Stimulated activated CD4-positive, alpha-beta T cell treated with anti-CD3 and anti-CD28 coated beads, Interleukin-1b, Interleukin-23, amount 100 ng/mL, for 1 hour (primary cell): ENCODE measurements at places on chromosomes 5 and 9.

DNA sequence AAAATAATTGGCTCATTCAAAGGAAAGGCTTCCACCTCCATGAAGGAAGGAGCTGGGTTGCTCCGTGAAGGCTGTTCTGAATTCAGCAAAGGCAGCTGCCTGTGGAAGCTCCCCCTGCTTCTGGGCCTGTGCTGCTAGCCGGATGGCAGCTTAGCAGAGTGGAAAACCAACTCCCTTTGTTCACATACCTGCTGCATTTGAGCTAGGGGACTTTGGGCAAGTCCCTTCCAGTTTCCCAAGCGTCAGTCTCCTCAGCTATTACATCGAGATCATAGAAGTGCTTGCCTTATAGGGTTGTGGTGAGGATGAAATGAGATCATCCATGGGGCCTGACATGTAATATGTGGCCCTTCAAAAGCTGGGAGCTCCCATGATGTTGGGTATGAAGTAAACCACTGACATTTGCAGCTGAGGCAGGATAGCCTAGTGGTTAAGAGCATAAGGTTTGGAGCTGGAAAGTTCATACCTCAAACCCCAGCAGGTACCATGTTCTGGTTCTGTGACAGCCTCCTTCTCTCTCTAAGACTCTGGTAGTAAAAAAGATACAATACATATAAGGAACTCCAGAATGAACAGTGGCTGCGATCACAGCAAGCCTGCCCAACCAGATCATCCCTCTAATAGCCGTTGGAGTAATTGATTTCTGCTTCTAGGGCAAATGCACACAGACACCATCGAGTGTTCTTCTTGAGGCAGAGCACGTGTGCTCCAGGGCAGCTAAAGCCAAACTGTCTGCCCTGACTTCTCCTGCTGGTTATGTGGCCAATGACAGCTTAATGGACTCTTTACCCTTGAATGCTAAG is 11.0 kb upstream of the DENND1A start:
- no peak for DNase-seq

DNA sequence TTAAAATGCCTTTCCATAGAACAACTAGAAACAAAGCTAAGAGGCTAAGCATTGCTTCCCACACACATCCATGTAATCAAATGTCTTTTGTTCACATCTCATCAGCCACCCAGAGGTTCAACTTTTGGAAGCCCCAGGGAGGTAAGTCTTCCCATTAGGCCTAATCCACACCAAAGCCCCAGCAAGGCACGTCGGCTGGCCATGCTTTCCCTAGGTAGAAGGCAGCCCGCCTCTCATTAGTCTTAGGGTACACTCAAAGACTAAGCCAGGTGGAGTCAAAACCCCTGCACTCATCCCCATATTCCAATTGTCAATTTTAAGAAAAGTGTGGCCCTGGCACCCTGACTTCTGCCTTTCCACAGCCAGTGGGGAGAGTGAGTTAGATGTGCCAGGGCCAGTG is 87.9 kb downstream of the ATPSCKMT start:
- DNase-seq, result no peak

GRCh38 chr9:129759319-129759718 is 6.5 kb upstream of the PTGES start:
- no peak for DNase-seq

DNA sequence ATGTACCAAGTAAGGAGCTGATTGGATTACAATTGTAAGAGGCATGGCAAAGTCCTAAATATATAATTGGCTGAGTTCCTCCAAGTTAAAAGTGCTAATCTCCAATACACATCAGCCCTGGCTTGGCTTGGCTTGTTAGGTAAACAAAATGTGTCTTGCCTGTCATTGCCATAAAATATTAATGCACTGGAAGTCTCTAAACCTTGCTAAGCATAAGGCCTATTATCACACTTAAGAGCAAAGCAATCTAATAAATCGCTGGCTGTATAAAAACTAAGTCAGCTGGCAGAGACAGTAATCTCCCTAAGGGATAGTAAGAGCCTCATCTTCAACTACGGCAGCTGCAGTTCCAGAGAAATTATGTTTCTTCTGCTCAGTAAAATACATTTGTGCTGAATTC is 418.6 kb upstream of the GRAMD2B start:
- DNase-seq, result no peak

DNA sequence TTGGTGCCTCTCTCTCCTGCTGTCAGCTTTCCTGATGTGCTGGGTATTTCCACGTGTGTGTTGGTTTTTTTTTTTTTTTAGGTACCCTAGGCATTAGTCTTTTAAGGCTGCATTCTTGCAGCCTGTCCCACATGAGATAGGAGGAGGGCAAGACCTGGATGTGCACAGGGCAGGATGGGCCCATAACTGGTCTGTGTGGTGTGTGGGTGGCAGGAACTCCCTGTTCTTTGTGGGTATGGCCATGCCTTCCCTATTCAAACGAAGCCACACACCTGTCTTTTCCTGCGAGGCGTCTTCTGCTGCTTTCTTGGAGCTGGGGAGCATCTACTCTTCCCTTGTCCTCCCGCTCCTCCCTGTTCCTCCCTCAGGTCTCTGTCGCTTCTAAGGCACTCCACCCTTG is 6.8 kb downstream of the SYK start:
- no peak for DNase-seq

DNA sequence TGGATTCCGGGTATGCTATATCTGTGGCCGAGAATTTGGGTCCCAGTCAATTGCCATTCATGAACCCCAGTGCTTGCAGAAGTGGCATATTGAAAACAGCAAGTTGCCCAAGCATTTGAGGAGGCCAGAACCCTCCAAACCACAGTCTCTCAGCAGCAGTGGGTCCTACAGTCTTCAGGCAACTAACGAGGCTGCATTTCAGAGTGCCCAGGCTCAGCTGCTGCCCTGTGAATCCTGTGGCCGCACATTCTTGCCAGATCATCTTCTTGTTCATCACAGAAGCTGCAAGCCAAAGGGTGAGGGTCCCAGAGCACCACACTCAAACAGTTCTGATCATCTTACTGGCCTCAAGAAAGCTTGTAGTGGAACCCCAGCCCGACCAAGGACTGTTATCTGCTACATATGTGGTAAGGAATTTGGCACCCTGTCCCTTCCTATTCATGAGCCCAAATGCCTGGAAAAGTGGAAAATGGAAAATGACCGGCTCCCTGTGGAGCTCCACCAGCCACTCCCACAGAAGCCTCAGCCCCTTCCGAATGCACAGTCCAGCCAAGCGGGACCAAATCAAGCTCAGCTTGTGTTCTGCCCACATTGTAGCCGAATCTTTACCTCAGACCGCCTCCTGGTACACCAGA is 23.0 kb downstream of the ZNF474 start:
- no peak for DNase-seq

DNA sequence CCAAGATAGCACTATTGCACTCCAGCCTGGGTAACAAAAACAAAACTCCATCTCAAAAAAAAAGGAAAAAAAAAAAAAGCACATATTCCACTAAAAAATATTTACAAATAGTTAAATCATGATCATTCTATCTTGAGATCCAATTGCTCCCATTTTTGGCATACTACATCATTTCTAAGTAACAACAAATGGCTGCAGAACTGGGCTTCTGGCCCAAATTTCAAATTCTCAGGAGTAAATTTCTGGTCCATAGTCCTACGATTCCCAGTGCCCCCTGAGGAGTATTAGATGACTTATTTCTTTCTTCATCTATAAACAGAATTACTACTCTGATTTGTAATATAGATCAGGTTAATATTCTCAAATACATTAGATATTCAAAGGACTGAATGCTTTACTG is 62.1 kb downstream of the CEMIP2 start:
- no peak for DNase-seq

- no peak for DNase-seq
These were observed 1.3 kb downstream of the NIPBL start for GRCh38 chr5:36877667-36878391.

DNA sequence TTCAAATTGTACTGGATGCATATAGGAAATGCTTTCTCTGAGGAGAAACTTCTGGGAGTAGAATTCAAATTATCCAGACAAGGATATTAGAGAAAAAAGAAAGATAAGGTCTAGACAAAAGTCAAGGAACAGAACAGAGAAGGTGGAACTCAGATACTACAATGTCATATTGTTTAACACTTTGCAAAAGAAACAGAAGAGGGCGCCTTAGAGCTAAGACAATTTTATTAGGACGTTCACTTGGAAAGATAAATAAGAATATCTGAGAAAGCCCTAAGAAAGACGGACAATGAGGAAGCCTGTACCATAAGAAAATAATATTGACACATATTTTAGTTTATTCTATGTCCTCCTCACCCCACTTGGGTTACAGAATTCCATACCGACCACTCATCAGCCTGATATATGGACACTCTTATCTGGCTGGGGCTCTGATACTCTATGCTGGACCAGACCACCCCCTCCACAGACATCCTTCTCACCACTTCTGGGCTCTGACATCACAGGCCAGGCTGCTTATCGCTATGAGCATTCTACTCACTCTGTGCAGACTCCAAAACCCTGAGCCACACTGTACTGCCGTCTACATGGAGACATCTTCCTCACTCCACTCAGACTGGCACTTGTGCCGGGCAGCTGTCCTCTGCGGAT is 9.1 kb upstream of the AK3 start:
- DNase-seq, result no peak

GRCh38 chr9:522658-523057 is 308.0 kb downstream of the DOCK8 start:
- DNase-seq, result no peak

GRCh38 chr5:132090107-132090506 is 16.5 kb downstream of the CSF2 start:
- DNase-seq, result no peak

DNA sequence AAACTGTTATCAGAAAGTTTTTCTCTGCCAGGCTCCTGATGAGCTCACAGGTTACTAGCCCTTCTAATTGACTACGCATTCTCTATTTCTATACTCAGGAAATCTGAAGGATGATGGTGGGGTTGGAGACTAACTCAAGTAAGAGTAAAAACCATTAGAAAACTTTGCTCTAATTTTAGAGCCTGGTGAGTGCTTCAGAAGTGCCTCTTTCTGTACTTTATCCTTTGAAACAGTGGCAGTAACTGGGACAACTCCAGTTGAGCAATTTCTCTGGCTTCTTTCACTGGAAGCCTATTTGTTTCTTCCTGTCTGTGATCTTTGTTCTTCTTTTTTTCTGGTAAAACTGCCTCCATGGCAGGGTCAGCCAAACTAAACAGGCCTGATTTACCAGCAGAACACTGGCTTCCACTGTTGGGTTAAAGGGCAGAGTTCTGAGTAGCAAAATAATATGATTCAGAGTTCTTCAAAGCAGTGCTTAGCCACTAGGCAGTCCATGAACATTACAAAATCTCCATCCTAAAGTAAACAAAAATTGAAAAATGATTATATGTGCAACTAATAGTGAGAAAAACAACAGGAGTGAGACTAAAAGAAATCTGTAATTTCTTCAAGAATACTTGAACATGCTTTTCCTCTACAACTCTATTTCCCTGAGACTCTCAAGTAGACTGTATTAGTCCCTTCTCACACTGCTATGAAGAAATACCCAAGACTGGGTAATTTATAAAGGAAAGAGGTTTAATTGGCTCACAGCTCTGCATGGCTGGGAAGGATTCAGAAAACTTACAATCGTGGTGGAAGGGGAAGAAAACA is 79.8 kb downstream of the MROH2B start:
- DNase-seq, result no peak
